CD4-positive, alpha-beta T cell (primary cell): ENCODE measurements at places on chromosomes 4 and X. TPM values are rescaled to one million over a fixed set of nuclear protein-coding genes. Genes with fewer than 3 reads are reported as not detected.

The RAB40AL gene
- not detected for total RNA-seq

The IL13RA2 gene
- total RNA-seq = not detected

The FRMPD3 gene
- total RNA-seq = 0.06 TPM

DNA sequence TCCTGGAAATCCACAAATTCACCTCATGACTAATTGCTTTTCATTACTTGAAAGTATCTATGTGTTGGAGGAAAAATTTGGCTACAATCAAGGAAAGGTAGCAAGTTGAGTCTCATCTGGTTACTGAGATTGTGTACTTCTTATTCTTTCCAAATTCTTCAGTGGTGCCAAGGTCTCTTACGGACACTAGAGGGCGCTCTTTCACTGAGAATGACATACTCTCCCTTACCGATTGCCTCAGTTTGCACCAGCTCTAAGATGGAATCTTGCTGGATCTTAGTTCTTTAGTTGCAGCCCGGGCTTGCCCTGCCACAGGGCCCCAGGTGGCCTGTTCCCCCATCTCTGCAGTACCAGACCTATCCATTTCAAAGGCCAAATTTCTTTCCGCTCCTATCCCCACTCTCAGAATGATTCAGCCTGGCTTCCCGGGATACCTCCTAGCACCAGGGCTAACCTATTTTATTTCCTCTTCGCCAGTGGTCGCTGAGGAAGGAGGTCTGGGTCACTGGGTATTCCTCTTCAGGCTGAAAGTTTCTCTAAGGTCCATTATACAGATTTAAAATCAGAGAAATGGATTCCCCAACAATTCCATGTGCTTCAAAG is 24.6 kb upstream of the GPR50 start:
- peak; percentile 76 for DNase-seq
- no peak overlapping the region for H3K27ac ChIP-seq
- no peaks in the 10 kb centered on the region for H3K36me3 ChIP-seq

- no peaks in the 10 kb centered on the region for H3K36me3 ChIP-seq
- H3K4me3 ChIP-seq = no peak overlapping the region
- H3K4me1 ChIP-seq = no peaks in the 10 kb centered on the region
- DNase-seq = no peak
- no peaks in the 10 kb centered on the region for H3K27me3 ChIP-seq
- no peak overlapping the region for H3K27ac ChIP-seq
These were observed 38.4 kb downstream of the FAT4 start for GRCh38 chr4:125353131-125353530.

The RNF128 gene
- not detected for total RNA-seq

The VCX gene
- not detected for total RNA-seq
